ENCODE measurements at places on chromosomes 4 and X. TPM values are rescaled to one million over a fixed set of nuclear protein-coding genes. Genes with fewer than 3 reads are reported as not detected.
A peak's percentile ranks its signal among the peaks of the same experiment; 100 is the strongest.

- DNase-seq: peak; percentile 24
Observed at GRCh38 chr4:5399790-5400421, 308.5 kb downstream of the EVC2 start.

DNA sequence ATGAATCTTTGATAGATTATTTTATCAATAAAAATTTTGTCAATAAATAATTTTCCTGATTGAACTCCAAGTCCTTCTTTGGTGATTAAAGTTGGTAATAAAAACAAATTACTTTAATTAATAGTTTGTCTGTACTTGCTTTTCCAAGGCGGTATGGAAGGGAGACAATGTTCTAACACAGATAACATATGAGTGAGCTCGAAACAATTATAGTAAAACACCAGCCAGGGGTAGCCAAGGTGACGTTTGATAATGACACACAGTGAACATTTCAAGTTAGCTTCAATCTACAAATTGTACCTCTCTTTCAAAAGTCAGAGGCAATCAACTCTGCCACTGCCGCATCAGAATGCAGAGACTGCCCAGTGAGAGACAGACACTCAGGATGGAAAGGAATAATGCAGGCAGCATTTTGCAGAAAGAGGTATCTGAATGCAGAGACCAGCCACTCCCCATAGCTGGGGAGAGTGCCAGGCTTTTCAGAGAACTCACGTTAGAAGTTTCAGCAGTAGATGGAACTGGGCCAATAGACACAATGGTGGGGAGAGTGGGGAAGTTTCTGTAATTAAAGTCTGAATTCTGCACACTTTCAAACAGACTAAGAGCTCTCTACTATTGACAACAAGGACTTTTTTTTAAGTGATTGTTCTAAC is 18.1 kb upstream of the ATOH1 start:
- no peak for DNase-seq

Gene JCHAIN
- total RNA-seq: not detected

Gene ZNF732
- total RNA-seq: 2.2 TPM
